ENCODE measurements at places on chromosomes 1 and 21.
A peak's percentile ranks its signal among the peaks of the same experiment; 100 is the strongest.

DNA sequence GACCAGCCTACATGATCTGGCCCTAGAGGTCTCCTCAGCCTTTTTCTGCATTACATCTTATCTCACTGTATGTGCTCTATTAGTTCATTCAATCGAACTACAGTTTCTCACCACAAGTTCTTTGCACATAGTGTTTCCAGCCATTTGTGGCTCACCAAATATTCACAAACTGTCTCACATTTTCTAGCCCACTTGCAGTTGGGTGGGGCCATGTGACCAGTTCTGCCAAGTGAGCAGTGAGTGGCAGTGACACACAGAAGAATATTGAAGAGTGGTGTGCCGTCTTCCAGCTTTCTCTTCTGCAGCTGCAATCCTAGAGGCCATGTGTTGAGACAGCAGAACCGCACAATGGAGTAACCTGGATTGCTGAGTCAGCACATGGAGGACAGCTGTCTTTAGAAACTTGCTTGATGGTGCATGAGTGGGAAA, 103.2 kb upstream of the ZNF644 start:
- DNase-seq = no peak

DNA sequence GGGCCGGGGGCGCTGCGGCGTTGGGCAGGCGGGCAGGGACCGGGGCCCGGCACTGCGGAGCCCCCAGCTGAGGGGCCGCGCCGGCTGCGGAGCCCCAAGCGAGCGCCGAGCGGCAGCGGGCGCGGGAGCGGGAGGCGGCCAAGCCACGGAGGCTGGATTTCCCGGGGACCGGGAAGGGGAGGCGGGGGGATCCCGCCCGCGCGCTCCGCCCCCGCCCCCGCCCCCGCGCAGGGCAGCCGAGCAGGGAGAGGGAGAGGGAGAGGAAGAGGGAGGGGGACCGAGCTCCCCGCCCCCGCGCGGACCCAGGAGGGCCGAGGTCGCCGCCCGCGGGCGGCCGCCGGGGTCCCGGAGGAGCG, at the start of gene DLGAP3:
Gene DLGAP3 (minus strand): TSS at position 154 of the 356 bp plus-strand sequence. CDS start 24,267 bp downstream, outside the sequence.
- no peak for DNase-seq

DNA sequence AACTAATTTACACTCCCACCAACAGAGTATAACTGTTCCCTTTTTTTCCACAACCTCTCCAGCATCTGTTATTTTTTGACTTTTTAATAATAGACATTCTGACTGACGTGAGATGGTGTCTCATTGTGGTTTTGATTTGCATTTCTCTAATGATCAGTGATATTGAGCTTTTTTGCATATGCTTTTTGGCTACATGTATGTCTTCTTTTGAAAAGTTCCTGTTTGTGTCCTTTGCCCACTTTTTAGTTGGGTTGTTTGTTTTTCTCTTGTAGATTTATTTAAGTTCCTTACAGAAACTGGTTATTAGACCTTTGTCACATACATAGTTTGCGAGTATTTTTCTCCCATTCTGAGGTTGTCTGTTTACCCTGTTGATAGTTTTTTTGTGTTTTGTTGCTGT, 375.2 kb downstream of the MATN1 start:
- DNase-seq = no peak

DNA sequence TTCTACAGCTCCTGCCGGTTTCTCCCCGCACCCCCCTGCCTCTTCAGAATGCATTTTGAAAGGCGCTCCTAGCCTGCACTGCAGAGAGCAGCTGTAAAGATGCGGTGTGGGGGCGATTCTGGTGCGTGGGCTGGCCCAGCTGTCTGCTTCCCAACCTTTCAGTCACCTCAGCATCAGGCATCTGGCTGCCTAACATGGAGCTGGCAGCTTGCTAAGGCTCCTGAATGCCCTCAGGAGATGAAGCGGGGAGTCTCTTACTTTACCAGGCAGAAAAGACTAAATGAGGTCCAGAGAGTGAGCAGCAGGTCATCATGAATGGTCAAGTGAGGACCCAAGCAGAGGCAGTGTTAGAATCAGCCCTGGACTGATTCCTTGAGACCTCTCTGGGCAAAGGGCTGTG, 8.7 kb downstream of the IER5 start:
- peak; percentile 55 for DNase-seq

GRCh38 chr1:247332623-247333361, 1.1 kb upstream of the ZNF496 start:
- no peak for DNase-seq

DNA sequence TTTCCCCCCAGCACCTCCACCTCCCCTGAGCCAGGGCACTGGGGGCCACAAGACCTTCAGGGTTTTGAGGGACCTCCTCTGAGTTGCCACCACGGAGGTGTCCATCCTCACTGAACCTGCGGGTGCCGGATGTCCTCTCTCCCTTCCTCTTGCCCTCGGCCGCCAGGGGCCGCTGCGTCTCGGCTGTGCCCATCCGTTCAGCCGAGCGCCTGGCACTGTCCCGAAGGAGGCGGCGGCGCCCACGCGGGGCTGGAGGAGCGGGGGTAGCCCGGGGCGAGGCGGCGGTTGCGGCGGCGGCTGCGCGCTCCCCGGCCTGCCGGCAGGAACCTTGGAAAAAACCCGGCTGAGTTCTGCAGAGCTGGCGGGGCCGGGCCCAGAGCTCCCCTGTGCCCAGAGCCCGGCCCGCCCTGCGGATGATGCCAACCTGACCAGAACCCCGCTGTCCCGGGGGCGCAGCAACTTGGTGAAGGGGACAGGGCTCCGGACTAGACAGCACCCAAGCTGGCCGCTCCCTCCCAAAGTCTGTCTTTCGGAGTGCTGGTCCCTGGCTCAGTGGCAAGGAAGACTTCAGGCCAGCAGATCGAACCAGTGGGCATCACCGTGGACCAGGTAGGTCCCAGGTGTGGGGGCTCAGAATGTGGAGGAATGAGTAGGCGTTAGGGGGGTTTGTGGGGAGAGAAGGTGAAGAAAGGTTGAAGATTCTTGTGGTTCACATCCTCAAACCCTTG, 3.7 kb upstream of the PPM1J start:
- peak; percentile 87 for DNase-seq

GRCh38 chr1:28236656-28237322, 865 bp downstream of the ATP5IF1 start:
- DNase-seq = no peak

GRCh38 chr1:227922501-227923352, 25.0 kb downstream of the WNT9A start:
- DNase-seq = no peak

DNA sequence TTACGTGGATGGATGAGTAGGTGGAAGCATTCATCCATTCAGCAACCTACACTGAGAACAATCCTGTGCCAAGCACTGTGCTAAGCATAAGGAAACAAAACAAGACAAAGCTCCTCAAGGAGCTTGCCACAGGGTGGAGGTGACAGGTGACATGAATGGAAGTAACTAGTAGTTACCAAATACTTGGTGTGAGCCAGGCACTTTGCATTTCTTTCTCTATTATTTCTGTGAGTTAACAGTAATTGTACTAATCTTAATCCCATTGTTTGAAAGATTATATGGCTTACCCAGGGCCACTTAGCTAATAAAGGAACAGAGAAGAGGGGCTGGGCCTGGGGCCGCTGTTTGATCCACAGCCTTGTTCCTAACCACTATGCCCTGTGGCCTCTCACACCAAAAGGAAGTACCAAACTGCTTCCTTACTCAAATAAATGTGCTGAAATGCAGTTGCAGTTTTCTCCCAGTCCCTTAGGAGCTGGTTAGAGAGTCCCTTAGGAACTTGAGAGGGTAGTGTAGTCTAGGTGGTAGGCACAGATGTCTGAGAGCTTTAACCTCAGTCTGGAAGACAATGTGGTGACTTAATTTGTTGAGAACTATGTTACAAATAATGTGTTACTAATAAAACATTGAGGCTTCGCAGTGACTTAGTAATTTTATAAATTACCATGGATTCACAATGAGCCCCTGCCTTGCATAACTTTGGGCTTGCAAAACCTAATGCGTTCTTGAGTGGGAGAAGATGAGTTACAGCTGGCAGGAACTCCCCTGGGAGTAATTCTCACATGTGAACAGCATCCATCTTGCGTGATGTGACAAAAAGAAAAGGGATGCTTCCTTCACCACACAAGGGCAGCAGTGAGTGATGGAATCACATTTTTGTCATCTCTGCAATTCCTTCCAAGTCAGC, 69.8 kb downstream of the MPZL1 start:
- DNase-seq = no peak

DNA sequence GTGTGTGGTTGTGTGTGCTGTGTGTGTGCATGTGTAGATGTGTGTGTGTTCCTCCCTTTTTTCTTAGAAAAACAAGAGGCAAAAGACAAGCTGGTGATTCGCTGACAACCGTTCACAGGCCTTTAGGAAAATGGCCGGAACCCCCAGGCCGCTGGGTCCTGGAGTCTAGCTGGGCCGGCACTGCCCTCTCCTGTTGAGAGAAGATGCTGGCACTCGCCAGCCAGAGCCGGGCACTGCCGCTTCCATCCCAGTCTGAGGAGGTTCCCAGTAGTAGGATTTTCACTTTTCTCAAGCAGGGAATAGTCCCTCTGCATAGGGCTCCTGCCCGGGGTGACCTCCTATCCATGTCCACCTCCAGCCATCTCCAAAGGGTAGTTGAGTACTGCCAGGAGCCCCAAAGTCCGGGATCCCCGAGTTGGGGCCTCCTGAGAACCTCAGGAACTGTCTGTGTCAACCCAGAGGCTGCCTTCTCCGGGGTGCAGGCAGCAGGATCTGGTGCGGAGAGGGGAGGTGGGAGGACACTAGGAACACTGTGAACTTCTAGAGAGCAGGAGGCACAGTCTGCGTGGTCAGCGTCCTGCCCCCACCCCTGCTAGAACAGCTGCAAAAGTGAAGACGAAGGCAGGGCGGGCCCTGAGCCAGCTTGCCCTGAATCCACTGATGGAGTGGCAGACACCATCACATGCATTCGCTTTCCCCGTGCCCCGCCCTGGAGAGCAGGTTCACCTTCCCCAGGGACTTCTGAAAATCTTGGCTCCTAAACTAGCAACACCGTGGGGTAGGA, 44.1 kb upstream of the ARHGEF16 start:
- DNase-seq = no peak

DNA sequence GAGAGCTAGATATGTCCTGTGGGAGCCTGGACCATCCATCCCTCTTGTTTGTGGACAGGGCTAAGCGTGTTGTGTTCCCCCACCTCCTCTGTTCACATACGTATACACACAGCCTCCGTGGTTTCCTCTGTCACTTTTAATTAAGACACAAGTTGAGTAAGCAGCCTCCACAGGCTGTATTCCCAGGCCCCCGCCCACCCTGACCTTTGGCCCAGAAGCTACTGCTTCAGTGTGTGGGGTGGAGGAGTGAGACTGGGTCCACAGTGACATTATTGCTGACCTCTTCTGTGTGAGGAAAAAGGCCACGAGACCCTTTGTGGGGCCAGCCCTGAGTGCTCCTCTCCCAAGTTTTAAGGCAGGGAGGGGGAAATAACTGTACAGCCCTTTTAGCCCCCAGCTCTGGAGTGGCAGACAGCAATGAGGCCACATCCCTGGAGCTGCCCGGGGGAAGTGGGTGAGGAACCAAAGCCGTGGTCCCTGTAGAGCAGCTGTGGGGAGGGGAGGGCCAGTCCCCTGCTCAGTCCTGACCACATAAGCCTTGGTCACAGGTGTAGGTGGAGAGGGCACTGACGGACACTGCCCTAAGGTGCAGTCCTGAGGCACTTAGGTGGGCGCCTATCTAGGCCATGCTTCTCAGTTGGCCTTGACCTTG, 4.4 kb downstream of the ELOVL1 start:
- no peak for DNase-seq

DNA sequence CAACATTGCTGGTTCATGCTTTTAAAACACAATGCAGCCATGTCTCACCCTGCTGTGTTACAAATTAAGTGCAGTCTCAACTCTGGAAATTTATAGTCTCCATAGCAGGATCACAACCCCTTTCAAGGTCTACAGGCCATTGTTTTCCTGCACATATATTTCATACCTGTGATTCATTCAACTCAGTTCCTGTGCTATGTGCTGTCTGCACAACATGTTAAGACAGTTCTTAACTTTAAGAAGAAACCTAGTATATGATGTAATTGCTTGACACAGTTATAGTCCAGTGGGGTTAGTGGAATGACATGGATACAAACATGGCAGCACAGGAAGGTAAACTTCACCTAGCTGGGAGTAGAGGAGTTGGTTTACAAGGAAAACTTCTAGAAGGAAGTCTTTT, 106.4 kb downstream of the IFI44 start:
- no peak for DNase-seq

DNA sequence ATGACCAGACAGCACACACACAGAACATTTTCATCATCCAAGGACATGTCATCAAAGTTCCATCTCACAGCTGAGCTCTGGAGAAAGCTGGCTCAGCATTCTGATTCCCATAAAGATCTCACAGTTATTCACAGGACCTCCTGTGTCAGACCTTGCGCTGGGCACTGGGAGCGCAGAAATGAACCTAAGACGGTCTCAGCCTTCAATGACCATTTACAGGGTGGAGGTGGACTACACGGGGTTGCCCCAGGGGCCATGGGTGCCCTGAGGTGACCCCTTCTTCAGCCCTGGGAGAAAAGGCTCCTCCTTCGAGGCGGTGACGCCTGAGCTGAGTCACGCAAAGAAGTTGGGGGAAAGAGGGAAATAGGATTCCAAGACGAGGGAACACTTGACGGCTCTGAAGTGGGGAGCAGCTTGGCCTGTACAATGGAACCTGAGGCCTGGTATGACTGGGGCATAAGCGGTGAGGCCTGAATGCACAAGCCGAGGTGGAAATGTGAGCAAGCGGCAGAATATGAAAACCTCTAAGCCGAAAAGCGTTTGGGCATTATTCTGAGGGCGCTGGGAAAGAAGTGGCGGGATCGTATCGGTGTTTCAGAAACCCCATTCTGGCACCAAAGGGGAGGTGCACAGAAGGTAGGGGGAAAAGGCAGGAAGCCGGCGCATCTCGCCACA, 797 bp downstream of the CC2D1B start:
- DNase-seq = peak; percentile 81

DNA sequence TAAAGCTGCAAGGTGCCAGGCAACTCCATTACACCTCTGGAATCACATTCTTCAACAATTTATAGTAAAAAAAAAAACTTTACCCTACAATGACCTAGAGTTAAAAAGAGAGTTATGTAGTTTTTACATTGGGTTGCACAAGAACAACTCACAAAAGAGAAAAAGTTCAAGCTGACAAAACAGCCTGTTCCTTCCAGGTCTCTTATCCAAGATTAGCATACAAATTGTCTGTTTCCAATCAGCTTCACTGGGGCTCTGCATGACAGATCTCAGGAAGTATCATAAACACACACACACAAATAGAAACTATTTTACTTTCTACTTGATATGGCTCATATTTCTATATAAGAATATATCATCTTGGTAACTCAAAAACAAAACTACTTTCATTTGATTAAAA, 154.6 kb downstream of the PCNX2 start:
- DNase-seq = no peak

- DNase-seq = no peak
Observed at GRCh38 chr1:158155673-158156072, 25.0 kb upstream of the CD1D start.

DNA sequence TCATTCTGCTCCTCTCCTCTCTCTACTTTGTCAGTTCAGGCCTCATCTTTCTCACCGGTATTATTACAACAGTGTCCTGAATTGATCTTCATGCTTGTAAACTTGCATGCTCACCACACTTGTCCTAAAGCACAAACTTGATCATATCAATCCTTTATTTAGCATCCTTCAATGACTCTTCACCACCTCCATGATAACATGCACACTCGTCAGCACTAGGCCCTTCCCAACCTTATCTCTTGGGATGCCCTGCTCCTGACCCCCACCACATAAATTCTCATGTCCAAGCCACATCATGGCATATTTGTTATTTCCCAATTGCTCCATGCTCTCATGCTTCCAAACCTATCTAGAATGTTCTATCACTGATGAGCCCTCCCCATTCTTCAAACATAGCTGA, 103.1 kb downstream of the ENAH start:
- DNase-seq = no peak

GRCh38 chr1:54619749-54620148, 3.6 kb downstream of the FAM151A start:
- no peak for DNase-seq

Data from suprapubic skin (tissue), 4 donors.